T-helper 9 cell (primary cell): ENCODE measurements at places on chromosomes 6 and 20.
A peak's percentile ranks its signal among the peaks of the same experiment; 100 is the strongest.

- DNase-seq, result no peak
Measured at GRCh38 chr6:31775184-31775583, 1.9 kb downstream of the VWA7 start.

- DNase-seq, result no peak
Measured at GRCh38 chr20:44883214-44883902, 2.1 kb upstream of the YWHAB start.

- no peak for DNase-seq
Measured at GRCh38 chr6:159862103-159862502, 28.7 kb upstream of the MAS1 start.

DNA sequence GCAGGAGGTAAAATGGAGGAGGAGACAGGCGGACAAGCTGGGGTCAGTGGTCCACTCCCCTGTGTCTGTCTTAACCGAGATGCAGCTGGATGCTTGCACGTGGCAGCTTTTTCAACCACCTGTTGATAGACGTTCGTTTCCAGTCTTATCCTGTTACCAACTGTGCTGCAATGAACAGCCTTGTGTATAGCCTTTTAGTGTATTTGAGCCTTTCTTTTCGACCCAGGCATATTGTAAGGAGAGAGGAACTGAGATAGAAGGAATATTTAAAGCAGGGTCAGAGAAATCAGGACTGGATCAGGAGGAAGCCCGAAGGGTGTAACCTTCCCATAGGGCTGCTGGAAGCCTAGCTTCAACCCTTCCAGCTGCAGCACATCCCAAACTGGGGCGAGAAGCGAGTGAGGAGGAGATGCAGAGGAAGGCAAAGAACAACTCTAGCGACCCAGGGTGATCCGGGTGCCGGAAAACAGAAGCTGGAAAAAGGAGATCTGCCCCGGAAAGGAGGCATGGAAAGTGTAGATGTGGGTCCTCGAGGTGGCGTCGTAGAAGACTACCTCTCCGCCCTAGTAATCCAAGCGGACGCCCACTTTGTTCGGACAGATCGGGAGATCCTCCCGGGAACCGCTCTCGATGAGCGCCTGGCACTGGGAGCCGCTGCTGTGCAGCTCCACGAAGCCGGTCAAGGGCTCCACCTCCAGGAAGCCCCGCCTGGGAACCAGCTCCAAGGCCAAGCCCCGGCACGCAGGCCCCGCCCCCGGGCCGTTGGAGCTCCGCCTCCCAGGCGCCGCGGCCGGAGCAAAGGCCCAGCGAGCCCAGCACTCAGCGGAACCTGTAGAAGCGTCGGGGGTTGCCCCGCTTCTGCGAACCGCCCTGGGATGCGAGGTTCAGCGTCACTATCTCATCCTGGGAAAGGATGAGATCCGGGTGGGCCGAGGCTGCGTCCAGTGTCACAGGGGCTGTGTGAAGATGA is 11.2 kb downstream of the TRIM31 start:
- DNase-seq, result peak; percentile 55

DNA sequence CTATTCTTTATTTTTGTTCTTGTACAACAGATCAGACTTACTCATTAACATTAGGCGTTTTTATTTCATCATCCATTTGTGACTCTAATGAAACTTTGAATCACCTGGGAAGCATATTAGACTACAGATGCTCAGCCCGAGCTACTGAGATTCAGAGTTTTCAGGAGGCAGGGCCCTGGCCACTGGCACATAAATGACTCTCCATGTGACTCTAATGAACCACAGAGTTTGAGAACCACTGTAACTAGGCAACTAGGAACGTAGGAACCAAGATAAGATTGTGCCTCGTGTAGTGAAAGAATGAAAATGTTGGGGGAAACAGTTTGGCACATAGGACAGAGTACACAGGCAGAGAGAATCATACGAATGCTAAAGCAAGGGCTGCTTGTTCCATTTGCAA is 405.9 kb upstream of the BTBD3 start:
- no peak for DNase-seq

GRCh38 chr6:128601060-128601459 is 80.7 kb upstream of the PTPRK start:
- no peak for DNase-seq

- no peak for DNase-seq
Measured at GRCh38 chr20:3980260-3981131, 34.9 kb downstream of the RNF24 start.

DNA sequence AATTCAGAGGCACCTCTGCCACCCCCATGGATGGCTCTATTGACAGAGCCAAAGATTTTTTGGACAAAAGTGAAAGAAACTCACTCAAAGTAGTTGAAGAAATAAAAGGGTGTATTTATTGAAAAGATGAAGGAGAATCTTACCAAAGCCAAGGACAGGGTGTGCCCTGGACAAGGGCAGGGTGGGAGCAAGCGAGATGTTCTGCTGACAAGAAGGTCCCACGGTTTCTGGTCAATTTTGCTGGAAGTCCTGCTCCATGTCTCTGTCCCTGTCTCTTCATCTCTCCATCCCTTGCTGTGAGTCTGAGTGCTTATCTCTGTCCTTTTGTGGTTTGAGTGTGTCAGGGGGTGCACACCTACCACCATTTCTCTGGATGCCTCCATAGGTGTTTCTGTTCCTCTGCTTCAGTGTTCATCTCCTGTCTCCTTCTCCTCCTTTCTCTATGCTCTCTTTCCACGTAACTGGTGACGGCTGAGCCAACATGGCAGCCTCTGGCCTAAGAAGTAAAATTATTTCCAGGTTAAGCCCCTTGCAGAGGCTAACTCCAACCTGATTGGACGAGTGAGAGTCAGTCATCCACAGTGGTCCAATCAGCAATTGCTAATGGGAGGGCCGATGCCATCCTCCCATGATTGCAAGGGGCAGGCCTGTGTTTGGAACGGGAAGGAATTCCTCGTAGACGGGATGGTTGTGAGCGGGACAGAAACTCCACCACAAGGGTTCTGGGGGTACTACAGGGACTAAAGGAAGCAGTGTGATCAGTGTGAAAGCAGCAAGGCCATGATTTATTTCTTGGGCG is 502.1 kb upstream of the CDH4 start:
- no peak for DNase-seq

GRCh38 chr6:36717231-36717825 is 19.7 kb downstream of the RAB44 start:
- no peak for DNase-seq

GRCh38 chr20:35347011-35347410 is 54.8 kb upstream of the FAM83C start:
- no peak for DNase-seq

DNA sequence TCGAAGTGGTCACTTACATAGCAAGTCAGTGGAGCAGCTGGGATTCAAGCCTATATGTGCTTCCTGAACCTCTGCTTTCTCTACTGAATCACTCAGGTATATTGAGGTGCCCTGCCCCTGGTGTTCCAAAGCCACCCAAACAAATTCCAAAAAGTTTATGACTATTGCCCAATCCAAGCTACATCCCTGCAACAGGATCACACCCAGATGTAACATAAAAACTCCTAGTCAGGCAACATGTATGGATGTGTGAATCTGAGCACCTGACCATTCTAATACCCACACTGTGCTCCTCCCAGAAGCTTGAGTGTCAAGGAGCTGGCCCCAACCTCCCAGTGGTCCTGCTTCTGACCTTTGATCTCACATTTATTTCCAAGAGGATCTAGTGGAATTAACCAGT is 39.5 kb upstream of the SIRPA start:
- DNase-seq, result no peak

GRCh38 chr6:109794201-109794923 is 103.3 kb downstream of the FIG4 start:
- DNase-seq, result no peak
